ENCODE measurements at places on chromosomes 2 and 18.

- DNase-seq = no peak
Measured at GRCh38 chr18:47644896-47645295, 285.6 kb downstream of the SMAD2 start.

GRCh38 chr18:64799376-64799775 is 650.5 kb upstream of the LINC00305 start:
- DNase-seq = no peak

GRCh38 chr18:3457261-3457724 is 7.3 kb downstream of the TGIF1 start:
- no peak for DNase-seq

DNA sequence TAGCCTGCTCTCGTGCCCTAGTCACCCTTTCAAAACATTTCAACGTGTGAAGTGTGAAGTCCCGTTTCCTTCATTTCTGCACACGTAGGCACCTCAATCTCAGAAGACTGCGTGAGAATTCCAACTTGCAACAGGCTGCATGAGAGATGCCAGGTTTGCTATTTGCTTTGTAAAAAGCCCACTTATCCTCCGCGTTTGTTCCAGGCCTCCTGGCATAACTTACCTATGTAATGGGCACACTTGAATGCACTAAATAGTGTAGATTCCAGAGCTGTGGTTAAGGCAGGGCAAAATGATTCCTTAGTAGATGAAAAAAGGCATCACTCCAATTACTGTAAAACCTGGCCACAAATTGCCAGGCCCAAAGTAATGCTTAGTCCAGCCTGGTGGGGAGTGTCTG is 179.6 kb downstream of the INO80D start:
- no peak for DNase-seq

DNA sequence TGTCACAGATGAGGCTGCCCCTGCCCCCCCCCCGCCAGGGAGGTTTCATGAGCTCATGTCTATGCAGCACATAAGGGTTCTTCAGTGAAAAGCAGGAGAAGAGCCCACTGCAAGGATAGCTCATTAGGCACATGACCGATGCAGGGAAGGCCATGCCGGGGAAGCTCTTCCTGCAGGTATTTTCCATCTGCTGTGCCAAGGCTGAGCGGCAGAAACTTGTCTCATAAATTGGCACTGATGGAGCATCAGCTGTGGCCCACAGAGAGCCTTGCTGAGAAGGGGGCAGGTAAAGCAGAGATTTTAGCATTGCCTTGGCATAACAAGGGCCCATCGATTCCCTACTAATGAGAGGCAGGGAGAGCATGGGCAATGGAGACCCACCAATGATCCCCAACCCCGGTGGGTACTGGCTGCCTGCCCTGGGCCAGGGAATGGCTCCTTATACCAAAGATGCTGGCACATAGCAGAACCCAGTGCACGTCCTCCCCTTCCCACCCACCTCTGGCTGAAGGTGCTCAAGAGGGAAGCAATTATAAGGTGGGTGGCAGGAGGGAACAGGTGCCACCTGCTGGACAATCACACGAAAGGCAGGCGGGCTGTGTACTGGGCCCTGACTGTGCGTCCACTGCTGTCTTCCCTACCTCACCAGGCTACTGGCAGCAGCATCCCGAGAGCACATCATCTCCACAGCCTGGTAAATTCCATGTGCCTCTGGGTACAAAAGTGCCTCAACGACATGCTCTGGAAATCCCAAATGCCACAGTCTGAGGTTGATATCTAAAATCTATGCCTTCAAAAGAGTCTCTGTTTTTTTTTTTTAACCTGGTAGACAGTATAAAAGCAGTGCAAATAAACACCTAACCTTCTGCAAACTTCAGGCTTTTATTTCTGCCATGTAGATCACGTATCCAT is 41.4 kb downstream of the STEAP3 start:
- DNase-seq = no peak

DNA sequence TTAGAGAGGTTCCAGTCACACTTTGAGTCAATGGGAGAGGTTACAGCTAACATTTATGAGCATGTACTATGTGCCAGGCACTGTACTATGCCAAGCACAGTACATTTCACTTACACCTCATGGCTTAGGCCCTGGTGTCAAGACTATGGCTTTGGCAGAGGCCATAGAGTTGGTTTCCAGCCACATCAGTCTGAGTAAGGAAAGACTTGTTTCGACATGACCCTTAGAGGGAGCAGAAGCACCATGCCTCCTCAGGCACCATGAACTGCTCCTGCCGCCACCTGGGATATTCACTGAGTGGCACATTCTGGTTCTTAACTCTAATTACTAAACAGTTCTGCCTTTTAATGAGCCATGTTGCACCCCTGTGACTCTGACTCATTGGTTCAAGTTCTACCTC is 12.7 kb downstream of the DGUOK start:
- DNase-seq = no peak

DNA sequence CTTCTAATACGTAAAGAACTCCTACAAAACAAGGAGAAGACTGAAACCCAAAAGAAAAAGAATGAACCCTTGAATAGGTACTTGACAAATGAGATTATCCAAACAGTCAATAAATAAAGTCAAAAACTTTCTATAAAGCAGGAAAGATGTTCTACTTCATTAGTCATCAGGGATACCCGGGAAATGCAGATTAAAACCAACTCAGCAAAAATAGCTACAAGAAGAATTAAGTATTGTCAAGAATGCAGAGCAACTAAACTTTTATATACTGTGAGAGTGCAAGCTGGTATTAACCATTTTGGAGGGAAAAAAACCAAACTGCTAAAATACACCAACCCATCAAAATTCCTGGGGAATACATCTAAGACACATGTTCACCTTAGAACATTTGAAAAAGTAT is 10.4 kb downstream of the TXNL1 start:
- no peak for DNase-seq

GRCh38 chr2:71243634-71244301 is 16.9 kb upstream of the PAIP2B start:
- DNase-seq = no peak

GRCh38 chr18:48761582-48761981 is 189.2 kb downstream of the SMAD7 start:
- no peak for DNase-seq

DNA sequence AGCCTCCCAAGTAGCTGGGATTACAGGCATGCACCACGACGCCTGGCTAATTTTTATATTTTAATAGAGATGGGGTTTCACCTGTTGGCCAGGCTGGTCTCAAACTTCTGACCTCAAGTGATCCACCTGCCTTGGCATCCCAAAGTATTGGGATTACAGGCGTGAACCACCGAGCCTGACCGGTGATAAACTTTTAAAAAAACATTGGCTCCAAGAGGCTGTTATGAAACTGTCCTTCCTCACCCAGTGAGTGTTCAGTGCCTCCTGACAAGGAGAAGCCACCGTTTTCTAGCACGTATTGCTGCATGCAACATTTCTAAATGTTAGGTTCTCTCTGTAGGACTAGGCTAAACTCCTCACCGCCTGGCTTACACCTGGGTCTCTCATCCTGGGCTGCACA is 63.3 kb downstream of the EDAR start:
- no peak for DNase-seq

DNA sequence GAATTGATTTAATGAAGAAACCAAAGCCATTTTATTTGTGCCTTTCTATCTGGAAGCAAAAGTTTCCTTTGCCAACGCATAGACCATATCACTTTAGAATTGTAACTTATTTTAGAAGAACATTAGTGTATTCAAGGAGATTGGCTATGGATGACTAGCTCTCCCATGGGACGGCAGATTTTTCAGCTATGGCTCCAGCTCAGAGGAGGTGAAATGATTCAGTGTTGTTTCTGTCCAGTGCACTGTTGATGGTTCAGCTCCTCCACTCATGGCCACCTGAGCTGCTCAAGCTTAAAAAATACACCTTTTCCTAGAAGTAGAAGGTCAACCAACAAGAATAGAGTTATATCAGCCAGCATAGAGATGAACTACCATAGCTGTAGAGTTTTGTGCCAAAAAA is 1597.5 kb upstream of the PIK3C3 start:
- no peak for DNase-seq

- DNase-seq = no peak
Measured at GRCh38 chr2:70463997-70464396, 89.6 kb downstream of the TGFA start.

- no peak for DNase-seq
Measured at GRCh38 chr2:176679061-176679669, 409.9 kb downstream of the MTX2 start.

- DNase-seq = no peak
Measured at GRCh38 chr2:30255466-30256408, 24.4 kb downstream of the LBH start.

GRCh38 chr2:100106460-100106859 is 35.9 kb downstream of the AFF3 start:
- DNase-seq = no peak

DNA sequence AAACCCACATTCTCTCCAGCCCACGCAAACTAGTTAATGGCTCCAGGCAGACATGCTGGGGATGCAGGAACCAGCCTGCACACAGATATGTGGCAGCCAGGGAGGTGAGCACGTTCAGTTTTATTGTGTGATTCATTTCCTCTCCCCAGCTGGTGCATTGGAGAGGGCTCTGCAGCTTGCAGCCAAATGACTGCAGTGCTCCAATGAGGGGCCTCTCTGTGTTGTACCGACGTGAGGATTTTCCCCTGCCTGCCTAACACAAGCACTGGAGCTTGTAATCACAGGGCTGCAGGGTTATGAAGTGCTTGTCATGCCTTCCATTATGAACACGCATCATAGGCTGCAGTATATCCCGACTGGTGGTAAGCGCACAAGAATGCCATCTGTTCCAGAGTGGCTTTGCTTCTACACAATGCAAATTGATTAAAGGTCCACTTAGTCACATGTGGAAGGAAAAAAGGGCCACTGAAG is 92.3 kb upstream of the THUMPD2 start:
- no peak for DNase-seq

DNA sequence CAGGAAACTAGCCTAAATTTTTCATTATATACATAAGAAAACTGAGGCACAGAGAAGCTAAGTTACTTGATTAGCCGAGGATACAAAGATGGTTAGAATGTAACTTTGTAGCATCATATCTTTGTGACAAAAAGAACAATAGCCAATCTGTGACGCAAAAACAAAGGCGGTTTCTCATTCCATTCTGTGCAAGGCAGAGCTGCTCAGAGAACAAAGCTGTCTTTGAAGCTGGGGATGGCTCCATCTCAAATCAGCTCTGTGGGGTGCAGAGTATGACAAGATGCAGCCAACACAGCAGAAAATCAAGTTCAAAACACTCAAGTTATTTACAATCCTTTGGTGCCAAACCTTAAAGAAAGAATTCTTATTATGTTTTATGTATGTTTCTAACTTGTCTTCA is 81.9 kb upstream of the VWC2L start:
- DNase-seq = no peak

DNA sequence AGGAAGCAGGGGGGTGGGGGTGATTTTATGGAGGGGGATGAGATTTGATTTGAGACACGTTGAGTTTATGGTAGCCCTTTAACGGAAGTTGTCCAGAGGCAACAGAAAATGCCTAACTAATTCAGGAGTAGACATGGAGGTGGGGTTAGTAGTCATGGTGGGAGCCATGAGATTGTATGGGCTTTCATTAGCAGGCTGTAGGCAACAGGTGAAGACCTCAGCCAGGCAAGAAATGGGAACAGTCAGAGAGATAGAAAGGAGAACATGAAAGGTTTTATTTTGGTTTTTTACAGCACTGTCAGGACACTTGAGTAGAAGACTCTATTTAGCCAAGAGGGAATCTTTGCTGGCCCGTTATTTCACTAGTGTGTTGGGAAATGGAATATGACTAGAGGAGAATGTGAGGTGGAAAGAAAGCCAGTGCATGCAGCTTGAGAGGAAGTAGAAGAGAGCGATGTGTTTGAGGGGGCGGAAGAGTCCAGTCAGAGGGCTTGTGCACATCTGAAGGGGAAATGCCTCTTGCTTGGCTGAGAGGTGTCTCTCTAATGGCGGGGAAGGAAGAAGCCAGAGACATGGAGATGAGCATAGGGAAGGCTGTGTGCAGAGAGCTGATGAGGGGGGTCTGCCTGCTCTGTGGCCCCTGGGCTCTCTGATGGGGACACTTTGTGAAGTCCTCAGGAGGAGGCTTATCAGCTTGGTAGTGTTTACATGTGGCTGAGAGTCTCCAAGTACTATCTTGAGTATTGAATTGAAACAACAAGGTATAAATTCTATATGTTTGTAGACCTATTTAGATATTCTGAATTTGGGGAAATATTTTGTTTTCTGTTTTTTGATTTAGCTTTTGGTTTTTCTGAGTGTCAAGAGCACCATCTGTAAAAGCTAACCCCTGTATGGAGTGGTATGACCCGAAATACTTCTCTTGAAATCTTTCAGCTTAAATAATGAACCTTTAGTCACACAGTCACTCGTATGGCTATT is 66.9 kb upstream of the ITM2C start:
- DNase-seq = no peak

DNA sequence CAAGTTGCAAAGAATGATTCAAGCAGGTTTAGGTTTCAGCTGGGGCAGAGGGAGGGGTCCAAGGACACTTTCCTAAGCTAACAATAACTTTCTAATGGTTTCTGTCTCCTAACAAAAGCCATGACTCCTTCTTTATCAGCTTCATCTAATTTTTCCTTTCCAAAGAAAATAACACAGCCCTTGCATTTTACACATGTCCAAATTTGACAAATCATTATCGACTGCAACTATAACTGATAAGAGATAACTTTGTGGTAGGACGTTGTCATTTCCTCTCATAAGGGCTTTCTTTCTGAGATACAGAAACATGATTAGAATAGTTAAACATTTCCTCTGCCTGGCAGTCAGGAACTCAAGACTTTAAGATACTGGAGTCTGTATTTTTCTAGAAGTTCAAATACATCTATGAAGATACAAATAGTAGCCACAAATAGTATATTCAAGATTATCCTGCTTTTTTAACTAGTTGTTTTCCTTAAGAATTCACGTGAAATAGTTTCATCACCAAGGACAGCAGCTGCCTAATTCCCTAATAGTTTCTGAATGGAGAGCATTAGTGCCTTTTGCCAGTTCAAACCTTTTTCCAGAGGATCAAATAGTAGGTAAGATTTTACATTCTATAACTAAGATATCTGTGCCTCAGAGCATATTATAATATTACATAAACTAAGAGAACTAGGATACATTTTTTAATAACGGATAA is 263.2 kb downstream of the EXOC6B start:
- no peak for DNase-seq

DNA sequence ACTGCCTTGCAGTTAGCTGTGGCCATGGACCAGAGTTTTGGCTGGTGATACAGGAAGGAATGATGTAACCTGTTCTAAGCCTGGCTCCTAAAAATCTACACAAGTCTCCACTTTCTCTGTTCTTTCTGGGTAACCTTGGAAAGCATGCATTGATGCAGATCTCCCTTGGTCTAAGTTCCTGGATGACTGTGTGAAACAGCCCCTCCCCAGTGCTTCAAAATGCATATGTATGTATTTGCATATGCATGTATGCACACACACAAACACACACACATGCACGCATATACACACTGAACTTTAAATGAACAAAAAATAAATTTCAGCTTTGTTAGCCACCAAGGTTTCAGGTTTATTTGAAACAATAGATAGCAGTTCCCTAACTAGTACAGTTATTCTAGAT is 296.1 kb downstream of the OSR1 start:
- DNase-seq = no peak

- no peak for DNase-seq
Measured at GRCh38 chr2:19796035-19796695, 105.6 kb downstream of the TTC32 start.
